Neural crest cell (in vitro differentiated cells): ENCODE measurements at places on chromosomes 6 and 20.
A peak's percentile ranks its signal among the peaks of the same experiment; 100 is the strongest.

DNA sequence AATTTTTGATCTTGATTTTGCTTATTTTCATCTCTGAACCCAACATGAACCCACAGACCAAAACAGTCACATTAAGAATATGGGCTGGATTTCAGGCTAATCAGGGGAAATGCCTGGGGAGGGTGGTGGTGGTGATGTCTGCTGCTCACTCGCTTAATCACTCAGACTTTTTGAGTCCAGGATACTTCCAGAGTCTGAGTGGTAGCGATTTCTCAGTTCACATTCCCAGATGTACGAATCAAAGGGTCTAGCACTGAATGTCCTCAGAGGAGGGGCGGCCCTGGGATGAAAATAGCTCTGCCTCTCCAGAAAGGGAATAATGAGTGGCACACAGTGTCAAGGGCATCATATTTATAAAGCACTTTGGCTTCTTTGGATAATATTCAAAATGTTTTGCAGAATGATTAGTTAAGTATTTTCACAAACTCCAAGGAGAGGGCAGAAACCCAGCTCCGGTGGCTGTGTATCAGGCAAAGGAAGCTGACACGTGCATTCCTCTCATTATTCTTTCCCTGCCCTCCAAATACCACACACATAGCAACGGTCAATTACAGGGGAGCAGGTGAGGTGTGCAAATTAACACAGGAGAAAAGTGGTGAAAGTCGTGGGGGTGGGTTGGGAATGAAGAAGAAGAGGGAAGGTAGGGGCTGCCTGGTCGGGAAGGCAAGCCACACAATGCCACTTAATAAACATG, 345.2 kb upstream of the RSPO3 start:
- no peak overlapping the region for H3K27ac ChIP-seq
- no peak for DNase-seq

DNA sequence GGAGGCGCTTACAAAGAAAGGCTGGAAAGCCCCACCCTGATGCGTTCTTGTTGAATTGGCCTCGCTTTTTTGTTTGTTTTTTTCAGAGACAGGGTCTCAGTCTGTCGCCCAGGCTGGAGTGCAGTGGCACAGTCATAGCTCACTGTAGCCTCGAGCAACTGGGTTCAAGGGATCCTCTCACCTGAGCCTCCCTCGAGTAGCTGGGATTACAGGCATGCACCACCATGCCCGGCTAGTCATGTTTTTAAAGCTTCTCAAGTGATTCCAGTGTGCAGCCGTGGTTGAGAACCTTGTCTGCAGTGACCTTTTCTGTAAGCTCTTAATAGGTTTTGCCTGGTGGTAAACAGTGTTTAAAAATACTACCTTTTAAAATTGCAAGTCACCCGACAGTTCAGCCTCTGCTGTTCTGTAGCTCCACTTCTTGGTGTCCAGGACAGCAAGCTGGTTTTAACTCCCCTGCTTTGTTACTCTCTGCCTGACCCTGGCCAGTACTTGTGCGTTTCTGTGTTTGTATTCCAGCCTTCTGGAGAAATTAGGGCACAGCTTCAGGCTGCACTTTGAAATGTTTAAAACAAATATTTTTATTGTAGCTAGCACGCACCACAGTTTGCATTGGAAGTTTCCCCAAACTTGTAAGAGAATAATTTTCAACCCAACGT, 54.4 kb downstream of the KDM1B start:
- no peak for DNase-seq
- H3K27ac ChIP-seq: no peak overlapping the region
- H3K4me1 ChIP-seq: no peaks in the 10 kb centered on the region
- H3K27me3 ChIP-seq: no peaks in the 10 kb centered on the region

DNA sequence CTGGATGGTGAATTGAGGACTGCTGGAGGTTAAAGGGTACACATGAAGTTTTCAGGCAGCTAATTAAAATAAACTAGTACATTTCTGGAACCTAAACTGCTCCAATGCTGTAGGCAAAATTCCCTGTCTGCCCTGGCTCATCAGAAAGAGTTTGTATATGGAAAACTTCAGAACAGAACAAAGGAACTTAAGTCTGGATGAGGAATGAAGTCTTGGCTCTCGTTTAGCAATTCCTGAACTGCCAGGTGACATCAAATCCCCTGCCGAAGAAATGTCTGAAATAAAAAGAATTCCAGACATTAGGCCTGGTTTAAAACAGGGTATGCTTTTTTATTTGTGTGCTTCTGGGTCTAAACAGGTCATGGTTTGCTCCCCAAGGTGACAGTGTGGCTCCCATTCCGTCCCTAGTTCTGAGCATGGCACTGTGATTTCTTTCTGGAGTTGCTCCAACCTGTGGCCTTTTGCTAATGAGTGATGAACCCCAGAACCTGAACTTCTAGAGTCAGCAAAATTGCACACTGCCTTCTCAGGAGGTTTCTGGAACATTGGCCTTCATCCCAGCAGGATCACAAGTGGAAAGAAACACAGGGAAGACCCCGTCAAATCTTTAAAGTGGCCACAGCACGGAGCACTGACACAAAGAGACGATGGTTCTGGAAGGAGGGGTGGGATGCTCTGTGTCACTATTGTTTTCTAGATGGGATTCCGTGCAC, 129.4 kb upstream of the NAA20 start:
- no peak for DNase-seq
- peak overlapping the region; percentile 92 for H3K27ac ChIP-seq
- peaks cover 2% of the 10 kb centered on the region for H3K36me3 ChIP-seq
- peaks cover 30% of the 10 kb centered on the region for H3K4me1 ChIP-seq
- no peaks in the 10 kb centered on the region for H3K27me3 ChIP-seq
- no peak overlapping the region for H3K4me3 ChIP-seq

DNA sequence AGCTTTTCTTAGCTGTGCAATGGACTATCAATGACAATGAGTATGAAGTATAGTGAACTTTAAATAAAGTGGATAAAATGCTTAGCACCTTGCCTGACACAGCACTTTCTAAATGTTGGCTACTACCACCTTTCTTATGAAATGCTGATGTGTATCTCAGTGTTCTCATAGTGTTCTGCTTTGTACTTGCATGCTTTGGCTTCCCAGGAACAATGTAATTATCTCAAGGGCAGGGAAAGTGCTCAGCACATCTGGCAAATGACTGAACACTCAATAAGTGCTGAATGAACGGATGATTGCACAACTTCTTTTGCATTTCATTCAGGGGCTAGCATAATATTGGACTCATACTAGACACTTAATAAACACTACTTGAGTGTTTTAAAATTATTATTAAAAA, 28.2 kb upstream of the NOX3 start:
- H3K4me1 ChIP-seq: no peaks in the 10 kb centered on the region
- no peak for DNase-seq
- no peaks in the 10 kb centered on the region for H3K27me3 ChIP-seq
- H3K36me3 ChIP-seq: no peaks in the 10 kb centered on the region

DNA sequence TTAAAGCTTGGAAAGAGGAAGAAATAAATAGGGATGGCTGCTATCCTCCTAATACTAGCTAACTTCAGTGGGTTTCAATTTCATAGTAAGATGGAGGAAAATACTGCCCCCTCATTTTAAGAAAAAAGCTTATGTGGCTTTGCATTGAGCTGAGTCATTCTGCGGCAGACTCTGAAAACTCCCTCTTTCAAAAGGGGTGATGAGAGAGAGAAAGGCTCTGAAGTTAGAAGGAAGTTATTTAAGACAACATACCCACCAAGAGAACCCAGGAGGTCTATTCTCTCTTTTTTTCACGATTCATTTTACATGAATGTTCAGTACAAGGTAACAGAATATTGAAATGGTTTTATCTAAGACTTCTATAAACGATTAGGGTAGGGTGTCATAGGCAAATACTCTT, 4.5 kb downstream of the PRDM13 start:
- H3K27me3 ChIP-seq: peaks cover 97% of the 10 kb centered on the region
- H3K4me1 ChIP-seq: peaks cover 6% of the 10 kb centered on the region
- no peak overlapping the region for H3K27ac ChIP-seq
- H3K36me3 ChIP-seq: no peaks in the 10 kb centered on the region
- no peak for DNase-seq
- no peak overlapping the region for H3K4me3 ChIP-seq
